ENCODE measurements at places on chromosomes 4 and X.

DNA sequence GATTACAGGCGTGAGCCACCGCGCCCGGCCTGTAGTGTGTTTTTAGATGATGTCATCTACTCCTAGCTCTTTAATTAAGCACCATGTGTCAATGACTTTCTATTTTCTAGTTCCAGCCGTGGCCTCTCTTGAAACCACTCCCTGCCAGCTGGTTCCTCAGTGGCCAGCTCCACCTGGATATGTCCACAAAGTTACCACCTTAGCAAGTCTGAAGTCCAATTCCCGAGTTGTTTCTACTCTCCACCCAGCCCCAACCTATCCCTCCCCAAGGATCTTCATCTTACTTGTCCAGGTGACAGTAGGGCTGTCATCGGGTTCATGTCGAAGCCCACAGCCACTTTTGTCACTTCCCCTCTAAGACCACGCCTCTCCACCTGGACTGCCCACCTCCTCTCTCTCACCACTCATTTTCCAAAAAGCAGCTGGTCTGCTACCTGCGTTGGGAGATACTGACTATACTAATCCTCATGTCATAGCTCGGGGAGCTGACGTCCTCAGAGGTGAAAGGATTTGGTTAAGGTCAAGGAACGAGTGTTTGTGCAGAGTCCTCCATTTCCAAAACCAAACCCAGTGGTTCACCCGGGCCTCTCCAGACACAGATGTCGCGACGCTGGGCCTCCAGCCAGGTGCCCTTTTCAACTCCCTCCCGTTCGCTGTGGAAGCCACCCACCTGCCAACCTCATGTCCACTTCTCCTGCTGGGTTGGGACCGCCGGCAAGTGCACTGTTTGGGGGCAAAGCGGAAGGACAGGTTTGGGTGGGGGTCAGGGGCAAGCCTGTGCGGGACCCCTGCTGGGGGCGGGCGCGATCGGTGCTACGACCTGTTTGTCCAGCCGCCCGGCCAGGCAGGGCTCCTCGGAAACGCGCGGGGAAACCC lies 704 bp downstream of the FAM3A start:
- DNase-seq, result no peak

DNA sequence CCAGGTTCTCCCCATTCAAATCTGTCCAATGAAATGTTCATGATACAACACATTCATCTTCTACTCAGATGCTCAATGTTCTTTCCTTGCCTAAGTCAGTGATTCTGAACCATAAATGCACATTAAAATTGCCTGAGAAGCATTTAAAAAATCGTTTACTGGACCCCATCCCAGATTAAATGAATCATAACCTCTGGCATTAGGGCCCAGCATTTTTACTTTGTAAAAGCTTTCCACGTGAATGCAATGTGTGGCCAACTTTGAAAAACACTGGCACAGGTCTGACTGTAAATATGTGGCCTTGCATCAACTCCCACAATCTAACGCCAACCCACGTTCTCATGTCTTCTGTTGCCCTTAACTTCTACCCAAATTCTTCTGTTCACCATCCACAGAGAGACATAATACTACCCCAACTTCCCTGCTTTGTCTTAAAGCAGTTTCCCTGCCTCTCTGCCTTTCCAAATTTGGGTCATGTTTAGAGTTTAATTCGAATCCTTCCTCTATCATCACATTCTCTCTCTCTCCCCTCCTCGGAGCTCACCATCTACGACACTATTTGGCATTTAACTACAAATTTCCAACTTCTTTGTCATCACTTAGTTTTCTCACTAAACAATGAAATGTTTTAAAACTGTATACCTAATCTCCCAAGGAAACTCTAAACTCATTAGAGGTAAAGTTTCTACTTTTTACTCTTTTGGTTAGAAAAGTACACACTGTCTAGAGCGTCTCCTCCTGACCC lies 78.7 kb downstream of the PRKG2 start:
- peak; percentile 57 for DNase-seq

DNA sequence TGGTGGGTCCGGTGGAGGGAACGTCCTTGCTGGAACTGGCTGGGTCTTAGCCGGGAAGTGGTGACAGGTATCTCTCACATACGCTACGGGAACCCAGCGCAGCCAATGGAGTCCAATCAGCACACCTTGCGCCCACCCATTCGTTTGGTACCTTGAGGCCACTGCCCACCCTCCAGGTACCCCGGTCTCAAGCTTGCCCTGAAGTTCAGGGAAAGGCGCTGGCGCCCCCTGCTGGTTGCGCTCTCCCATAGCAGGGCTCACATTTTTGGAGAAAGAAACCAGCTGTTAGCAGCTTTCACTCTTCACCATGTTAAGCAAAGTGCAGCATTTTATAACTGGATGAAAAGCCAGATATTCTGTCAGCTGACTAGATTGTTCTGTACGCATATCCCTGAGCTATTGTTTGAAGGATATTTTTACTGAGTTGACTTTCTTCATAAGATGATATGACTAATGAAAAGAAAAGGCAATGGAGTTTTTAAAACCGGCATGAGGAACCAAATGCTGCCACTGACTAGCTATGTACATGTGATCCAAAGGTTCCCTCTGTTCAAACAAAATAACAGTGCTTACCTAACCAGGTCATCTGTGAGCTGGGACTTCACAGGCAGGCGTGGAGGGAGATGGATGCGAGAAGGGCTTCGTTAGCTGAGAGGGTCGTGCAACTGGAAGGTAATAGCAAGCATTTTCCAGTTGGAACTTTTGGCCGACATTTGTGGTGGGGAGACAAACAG lies 43.7 kb downstream of the OTOP1 start:
- DNase-seq, result peak; percentile 3

DNA sequence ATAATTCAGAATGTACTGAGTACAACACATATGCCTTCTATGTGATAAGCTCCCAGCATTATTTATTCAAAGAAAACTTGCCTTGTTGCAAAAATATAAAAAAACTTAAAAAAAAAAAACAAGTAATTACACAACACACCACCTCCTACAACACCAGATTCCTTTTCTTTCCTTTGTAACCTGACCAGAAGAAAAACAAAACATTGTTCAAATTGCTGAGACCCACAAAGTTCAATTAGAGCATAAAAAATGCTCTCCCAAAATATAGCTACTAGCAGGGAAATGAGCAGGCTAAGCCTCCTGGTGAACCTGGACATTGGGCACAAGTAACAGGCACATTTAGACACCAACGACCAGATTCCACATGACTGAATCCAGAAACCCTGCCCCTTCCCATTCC lies 38.3 kb downstream of the MECP2 start:
- no peak for DNase-seq

DNA sequence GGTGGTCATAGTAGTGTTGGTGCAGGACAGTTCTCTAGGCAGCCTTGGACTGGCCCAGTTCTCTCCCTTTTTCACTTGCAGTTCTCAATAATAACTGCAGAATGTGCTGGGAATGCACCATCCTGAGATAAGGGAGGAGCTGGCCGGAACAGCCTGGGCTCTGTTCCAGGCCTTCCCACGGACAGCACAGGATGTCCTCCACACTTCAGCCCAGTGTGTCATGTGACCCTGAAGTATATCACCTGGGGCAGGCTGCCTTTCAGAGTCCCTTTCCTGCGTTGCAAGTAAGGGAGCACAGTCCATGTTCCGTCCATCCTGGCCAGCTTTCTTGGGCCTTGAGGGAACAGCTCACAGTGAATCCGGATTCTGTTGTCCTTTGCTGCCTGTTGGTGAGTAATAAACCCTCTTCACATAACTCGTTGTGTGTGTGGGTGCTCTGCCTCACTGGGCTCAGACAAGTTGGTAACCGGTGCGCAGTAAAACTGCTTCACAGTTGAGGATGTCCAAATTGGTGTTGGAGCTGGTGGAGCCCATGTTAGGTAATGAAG lies 32.3 kb upstream of the BBS12 start:
- DNase-seq, result peak; percentile 13

DNA sequence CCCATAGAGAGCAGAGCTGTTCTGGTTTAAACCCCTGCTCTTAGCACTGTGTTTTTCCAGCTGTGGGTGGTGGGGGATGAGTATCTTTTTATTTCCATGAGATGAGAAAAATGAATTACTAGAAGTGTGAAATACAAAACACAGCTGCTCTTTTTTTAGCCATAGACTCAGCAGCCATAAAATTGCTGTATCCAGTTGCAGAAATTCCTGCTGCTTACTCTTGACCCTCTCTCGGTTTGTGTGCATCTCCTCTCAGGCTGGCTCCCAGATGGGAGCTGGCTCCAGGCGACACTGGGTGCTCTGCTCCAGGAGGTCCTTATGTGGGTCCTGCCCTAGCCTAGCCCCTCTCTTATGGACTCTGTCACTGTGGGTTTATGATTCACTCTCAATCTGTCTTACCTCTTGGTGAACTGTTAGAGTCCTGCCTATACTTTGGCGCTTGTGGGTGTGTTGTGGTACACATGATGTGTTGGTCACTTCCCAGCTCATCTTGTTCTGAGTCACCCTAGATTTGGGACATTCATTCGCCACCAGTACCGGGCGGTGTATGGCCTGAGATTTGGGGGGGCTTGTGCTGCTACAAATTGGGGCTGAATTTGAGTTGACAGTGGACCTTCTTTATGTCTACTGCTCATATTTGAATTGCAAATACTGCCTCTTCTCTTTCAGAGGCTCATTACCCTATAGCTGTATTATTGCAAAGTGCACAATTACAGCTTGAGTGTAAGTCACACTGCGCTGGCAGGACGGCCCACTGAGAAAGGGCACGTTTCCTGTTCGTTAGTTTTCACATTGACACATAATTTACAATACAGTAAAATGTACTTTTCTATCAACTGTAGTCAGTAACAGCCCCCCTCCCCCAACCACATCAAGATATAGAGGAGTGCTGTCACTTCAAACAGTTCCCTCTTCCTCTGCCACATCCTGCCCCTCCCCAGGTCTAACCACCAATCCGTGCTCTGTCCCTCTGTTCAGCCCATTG lies 46.9 kb upstream of the MSANTD1 start:
- DNase-seq, result peak; percentile 8

- DNase-seq, result no peak
Observed at GRCh38 chrX:130111220-130112154, 1.2 kb upstream of the ELF4 start.

DNA sequence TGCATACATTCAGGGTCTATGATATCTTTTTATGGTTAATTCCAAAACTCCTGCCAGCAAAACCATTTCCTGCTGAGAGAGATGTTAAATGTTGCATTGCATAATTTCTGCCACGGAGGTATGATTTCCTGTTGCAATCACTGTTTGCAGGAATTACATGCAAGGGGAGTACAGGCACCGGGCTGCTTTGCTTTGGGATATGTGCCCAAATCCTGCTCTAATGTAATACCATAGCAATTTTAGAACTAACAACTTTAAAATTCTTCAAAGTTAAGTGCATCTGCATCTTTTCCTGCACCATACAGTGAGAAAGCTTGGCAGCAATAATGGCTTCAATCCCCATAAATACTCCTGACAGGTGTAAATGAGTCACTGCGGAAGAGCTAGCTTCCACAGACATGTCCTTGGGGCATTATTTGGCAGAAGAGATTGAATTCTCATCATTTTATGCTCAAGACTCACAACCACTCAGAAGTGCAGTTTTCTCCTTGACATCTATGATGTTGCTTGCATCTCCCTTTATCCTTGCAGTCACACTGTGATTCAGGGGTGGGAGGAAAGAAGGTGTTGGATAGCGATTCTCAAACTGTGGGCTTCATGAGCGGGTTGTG lies 29.6 kb downstream of the TRIM2 start:
- DNase-seq, result peak; percentile 95

GRCh38 chr4:8301851-8302730 lies 32.5 kb downstream of the HTRA3 start:
- no peak for DNase-seq

- no peak for DNase-seq
Observed at GRCh38 chrX:100408713-100409609, 1.1 kb downstream of the PCDH19 start.

- no peak for DNase-seq
Observed at GRCh38 chr4:169098054-169098497, 88.0 kb upstream of the CBR4 start.

DNA sequence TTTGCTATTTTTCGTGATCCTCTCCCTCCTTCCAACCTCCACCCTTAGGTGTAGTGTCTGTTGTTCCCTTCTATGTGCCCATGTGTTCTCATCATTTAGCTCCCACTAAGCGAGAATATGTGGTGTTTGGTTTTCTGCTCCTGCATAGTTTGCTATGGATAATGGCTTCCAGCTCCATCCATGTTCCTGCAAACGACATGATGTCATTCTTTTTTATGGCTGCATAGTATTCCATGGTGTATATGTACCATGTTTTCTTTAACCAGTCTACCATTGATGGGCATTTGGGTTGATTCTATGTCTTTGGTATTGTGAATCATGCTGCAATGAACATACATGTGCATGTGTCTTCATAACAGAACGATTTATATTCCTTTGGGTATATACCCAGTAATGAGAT lies 102.7 kb downstream of the SEL1L3 start:
- no peak for DNase-seq

Measured in fibroblast of skin of scalp (primary cell).